ENCODE measurements at places on chromosomes 5 and 9.

DNA sequence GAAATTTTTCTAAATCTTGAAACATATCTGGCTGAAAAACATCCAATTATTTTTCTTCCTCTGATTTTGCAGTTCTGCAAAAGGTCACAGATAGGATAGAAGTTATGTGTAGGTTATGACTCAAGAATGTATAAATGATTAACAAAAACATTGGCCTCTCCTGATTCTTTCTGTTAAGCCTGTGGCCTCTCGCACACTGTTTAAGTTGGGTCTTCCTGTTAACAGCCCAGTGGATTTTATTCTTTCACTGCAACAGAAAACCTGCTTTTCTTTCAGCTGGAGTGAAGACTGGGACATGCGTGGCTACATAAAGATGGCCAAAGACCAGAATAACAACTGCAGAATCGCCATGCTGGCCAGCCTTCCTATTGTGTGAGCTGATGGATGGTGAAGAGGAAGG, 17.1 kb upstream of the SPATA31E1 start:
- DNase-seq: no peak

GRCh38 chr9:101397746-101398067, 711 bp downstream of the MRPL50 start:
- no peak for DNase-seq

DNA sequence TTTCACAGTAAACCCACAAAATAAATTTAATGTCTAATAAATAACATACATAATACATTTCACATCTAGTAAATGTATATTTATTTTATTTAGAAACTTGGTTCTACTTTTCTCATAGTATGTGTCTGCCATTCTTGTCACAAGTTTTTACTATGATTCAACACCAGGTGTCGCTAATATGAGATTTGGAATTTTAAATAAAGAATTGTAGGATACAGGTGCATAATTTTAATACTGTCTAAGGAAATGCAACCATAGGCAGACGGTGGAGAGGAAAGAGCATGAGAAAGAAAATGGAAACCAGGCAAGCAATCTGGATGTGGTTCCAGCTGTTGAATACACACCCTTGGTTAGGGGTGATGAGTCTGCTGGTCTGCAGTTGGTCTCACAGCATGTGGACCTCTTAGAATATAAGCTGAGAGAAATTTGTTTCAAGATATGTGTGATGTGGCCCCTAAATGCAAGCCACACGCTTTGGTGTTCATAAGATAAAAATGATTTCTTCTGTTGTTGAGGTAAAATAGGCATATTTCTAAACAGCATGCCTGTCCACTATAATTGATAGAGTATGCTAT, 114.7 kb upstream of the TXNDC8 start:
- DNase-seq: no peak

GRCh38 chr9:129617167-129617566, 3.7 kb downstream of the C9orf50 start:
- DNase-seq: no peak

- no peak for DNase-seq
These were observed 128.3 kb downstream of the EFNA5 start for GRCh38 chr5:107542428-107542827.

DNA sequence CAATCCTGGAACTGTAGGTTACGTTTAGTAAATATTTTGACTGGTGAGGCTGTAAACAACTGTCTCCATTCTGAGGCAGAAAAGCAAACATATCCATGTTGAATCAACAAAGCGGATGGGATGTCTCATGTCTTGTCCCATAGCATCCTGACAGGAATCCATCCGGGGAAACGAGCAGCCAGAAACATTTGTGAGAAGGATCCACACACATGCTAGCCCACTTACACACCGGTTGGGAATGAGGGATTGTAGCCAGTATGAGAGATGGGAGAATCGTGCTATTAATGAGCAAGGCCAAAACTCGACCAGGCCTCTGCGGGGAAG, 117.5 kb downstream of the FSTL4 start:
- no peak for DNase-seq

DNA sequence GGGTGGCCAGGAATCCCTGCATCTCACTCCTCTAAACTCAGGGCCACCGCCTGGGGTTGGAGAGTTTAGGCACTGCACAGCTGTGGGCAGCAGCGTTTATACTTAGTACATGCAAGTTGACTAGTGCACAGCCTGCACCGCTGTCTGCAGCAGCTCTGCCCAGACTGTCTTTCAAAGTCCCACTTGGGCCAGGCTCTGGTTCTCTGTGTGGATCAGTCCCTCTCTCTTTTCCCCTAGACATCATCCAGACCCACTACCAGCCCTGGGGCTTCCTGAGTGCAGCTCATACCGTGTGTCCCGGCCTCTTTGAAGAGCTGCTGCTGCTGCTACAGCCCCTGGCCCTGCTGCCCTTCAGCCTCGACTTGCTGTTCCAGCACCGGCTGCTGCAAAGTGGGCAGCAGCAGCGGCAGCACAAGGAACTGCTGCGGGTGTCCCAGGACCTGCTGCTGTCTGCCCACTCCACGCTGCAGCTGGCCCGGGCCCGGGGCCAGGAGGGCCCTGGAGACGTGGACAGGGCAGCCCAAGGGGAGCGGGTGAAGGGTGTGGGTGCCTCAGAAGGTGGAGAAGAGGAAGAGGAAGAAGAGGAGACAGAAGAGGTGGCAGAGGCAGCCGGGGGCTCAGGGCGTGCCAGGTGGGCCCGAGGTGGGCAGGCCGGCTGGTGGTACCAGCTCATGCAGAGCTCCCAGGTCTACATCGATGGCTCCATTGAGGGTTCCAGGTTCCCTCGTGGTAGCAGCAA, 45.1 kb upstream of the TESK1 start:
- DNase-seq: no peak

GRCh38 chr9:103037508-103038477, 42.7 kb downstream of the CYLC2 start:
- DNase-seq: no peak

DNA sequence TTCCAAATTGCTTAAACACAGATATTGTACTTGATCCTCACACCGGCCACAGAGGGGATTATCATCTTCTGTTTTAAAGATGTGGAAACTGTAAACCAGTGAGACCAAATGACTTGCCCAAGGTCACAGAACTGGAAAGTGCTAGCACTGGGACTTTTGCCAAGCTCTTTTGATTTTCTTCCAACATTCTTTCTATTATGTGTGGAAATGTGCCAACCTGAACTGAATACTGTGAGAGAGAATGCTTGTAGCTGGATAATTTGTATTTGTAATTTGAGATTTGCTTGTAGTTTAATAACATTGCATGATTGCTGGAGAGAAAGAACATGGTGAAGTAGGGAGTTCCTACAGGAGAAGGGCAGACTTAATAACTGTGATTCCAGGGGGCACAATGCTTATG, 977.9 kb upstream of the NUDT12 start:
- DNase-seq: no peak

DNA sequence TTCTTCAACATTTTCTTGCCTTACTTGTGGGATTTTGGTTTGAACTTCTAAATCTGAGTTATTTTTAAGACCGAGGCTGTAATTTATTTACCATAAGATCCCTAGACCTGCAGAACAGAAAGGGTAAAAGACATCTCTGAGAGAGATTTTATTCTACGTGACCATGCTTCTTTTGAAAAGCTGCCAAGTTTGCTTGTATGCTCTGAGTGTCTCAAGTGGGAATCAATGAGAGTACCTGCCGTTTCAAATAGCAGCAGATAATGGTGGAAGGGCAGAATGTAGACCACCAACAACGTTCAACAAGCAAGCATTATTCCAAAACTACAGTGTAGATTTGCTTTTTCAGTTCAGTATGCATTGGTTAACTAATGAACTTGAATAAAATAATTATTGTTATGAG, 108.6 kb upstream of the MINAR2 start:
- no peak for DNase-seq

DNA sequence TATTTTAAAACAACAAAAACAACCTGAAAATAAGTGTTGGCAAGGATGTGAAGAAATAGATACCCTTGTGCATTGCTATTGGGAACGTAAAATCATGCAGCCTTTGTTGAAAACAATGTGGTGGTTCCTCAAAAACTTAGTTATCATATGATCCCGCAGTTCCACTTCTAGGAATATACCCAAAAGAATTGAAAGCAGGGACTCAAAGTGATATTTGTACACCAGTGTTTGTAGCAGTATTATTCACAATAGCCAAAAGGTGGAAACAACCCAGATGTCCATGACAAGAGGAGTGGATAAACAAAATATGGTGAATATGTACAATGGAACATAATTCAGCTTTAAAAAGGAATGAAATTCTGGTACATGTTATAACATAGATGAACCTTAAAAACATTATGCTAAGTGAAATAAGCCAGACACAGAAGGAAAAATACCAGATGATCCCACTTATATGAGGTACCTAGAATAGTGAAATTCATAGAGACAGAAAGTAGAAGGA, 29.0 kb downstream of the IRF1 start:
- no peak for DNase-seq

DNA sequence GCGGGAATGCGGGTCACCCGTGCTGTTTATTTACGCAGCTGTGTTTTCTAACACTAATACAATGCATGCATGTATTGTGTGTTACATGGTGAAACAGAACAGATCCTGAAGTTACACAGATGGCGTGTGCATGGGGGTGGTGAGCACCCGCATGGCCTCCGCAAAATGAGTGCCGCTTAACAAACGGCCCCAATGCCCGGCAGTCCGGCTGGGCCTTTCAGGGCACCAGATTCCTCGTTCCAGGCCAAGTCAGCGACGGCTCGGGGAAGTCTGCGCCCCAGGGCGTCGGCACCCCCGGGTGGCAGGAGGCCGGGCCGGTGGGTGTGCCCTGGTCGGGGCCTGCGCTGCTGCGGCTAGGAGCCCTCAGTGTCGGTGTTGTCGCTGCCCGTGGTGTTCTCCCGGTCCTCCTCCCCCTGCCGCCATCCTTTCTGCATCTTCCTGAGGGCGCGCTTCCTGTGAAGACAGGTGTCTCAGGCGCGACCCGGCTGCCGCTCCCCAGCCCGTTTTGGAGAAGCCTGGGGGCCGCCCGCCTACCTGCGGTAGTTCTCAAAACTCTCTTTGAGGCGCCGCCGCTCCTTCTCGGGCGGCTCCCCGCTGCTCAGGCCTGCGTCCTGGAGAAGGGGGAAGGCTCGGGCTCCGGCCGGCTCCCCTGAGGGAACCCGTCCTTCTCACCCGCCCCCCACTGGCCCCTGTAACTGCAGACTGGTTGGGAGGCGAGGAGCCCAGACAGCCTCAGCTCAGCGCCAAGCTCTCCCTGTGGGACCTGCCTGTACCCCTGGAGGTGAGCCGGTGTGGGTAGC, 605 bp upstream of the DNLZ start:
- DNase-seq: no peak

DNA sequence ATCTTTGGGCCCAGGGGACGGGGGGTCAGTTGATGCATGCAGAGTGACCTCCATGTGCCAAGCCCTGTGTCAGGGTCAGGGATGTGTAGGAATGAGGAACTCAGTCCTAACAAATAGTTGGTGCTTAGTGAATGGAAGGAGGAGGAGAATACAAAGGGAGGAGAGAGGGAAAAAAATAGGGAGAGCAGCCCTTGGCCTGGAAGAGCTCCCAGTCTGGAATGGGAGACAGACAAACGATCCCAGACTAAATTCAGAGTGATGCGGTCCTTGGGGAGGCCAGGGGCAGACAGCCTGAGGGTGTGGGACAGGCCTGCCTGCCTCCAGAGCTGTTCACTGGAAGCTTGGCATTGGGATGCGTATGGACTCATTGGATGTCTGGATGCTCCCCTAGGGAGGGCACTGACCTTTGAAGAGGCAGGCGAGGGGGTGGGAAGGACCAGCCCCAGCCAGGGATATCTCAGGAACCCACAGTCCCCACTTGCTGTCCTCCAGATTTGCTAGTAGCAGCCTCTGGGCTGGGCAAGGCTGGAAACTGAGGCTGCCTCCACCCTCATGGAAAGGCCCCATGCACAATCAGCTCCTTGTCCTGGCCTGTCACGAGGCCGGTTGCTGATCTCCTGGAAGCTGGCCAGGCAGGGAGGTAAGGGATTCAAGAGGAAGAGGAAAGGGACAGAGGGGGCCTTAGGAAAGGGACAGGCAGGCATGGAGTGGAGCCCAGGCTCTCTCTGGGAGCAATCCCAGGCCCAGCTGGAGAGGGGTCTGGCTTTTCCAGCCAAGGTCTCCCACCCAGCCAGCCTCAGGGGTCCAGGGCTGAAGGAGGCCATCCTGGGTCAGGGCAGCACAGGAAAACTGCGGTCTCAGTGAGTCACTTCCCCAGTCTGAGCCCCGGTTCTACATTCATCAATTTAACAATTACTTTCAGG, 69.0 kb upstream of the GGTA1 start:
- no peak for DNase-seq

DNA sequence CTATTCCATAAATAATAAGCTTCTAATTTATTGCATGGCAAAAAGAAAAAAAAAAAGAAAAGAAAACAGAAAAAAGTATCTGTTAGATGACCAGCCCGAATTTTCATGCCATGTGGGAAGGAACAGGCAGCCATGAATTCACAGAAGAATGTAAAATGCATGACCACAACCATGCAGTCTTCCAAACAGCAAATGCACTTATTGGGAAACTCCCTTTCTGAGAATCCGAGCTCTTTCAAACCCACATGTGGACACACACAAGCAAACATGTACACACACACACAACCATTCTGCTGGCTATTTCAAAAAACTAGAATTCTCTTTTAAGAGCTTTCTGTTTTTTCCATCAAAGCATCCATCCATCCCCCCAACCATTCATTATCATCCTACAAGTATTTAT, 236.1 kb downstream of the DNAH5 start:
- DNase-seq: no peak

- no peak for DNase-seq
These were observed 250.4 kb downstream of the NSG2 start for GRCh38 chr5:174295702-174296436.

DNA sequence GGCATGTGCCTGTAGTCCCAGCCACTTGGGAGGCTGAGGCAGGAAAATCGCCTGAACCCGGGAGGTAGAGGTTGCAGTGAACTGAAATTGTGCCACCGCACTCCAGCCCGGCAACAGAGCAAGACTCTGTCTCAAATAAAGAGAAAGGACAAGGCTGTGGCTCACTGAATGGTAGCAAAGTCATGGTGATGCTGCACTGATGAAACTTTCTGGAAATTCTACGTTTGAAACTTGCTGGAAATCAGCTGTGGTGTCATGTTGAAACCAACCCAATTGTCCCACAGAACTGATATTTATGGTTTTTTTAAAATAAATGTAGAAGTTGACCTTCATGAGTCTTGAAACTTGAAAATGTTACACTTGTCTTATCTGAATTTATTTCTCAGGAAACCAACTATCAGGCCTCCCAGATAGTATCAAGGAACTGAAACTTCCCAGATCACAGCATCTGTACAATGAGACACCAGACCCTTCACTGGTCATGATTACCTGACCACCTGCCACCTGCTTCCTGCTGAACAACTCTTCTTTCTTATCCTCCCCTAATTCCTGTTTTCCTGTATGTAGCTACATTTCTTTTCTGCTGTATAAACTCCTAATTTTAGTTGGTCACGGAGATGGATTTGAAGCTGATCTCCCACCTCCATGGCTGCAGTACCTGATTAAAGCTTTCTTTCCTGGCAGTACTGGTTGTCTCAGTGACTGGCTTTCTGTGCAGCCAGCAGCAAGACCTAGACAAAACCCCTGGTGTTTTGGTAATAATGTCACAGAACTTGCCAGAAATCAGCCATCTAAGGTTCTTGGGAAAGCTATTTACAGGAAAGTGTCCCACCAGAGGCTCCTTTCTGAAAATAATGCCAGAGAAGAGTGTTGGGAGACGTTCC, 5.6 kb upstream of the TBC1D13 start:
- no peak for DNase-seq
